Renal cortical epithelial cell (primary cell): ENCODE measurements at places on chromosomes 3 and 15. TPM values are rescaled to one million over a fixed set of nuclear protein-coding genes. Genes with fewer than 3 reads are reported as not detected.

The CPN2 gene
- 0.05 TPM in 1 of 2 replicates, not detected in the other for total RNA-seq

- no peak for DNase-seq
Observed at GRCh38 chr15:80977627-80978036, 12.0 kb downstream of the MESD start.

DNA sequence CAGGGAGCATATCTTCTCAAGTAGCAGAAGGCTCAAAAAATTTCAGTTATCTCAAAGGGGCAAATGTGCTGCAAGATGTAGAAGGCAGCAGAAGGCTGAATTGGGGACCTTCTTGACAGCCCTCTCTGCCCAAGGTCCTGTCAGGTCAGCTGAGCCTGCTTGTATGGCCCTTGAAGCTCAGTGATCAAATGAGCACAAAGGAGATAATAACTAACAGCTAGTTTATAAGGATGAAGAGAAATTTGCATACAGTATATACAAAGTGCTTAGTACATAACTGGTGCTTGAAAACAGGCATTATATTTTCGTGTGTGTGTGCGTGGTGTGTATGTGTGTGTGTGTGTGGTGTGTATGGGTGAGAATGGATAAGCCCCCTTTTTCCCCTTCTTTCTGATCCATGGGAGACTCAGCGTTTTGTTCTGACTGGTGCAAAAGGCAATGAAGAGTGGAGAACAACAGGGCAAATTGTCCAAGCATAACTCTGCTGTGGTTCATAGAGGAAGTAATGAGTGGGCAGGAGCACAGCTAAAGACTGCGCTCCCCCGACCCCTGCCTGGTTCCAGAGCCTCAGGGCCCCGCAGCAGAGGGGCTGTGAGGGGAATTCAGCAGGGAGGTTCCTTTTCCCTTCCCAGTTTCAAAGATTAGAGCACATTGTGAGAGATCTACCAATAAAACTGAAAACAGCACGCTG lies 356.8 kb upstream of the NR2F2 start:
- peak; percentile 43 for DNase-seq

DNA sequence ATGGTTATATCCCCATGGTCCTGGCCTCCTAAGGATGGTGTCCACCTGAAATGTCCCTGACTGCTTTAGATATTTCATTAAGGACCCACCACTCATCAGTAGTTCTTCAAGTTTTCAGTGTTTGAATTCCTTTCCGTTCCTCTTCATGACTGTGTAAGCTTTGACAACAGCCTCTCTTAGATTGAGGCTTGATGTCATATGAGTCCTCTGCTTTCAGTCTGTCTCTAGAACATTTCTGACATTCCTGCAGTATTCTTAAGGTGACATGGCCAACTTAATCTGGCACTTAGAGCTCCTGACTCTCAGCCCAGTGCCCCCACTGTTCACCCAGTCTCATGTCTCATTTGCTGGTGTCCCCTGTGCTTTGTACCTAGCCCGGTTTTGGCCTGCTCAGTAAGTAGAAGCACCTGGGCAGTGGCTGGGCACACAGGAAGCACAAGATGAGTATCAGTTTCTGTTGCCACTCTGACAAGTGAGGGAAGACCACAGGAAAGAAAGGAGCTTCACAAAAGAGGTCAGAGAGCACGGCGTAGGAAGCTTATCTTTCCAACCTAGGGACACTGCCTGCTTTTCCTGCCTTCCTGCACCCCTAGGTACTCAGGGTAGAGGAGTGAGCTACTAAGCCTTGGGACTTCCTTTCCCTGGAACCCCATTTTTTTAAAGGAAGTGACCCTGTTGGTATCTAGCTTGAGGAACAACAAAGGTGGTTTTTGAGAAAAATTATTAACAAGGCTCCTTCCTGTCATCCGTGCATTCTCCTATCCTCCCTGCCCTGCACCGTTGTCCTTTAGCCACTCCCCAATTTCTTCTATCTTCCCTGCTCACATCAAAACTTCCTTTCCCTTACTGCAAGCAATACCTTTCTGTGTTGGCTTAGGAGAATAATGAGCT lies 103.1 kb downstream of the KLHL25 start:
- no peak for DNase-seq

GRCh38 chr3:188863999-188864406 lies 307.8 kb upstream of the TPRG1 start:
- DNase-seq = no peak

- DNase-seq = no peak
Observed at GRCh38 chr3:117128133-117128532, 418.6 kb downstream of the TUSC7 start.

The ARHGAP31 gene
- total RNA-seq = 12.7 and 24.9 TPM in 2 replicates

DNA sequence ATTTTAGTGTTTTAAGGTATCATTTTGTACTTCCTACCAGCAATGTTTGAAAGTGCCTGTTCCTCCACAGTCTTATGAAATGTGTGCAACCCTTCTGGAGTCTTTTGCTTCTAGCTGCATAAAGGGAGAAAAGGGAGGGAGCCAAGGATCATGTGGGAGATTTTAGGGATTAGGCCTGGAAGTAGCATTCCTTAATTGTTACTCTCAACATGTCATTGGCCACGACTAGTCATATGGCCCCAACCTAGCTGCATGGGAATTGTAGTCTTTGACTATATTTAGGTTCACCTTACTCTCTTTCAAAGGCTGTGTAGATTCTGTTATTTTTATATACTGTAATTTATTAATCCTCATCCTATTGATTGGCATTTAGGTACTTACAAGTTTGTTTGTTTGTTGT lies 14.9 kb downstream of the CRTAP start:
- no peak for DNase-seq

DNA sequence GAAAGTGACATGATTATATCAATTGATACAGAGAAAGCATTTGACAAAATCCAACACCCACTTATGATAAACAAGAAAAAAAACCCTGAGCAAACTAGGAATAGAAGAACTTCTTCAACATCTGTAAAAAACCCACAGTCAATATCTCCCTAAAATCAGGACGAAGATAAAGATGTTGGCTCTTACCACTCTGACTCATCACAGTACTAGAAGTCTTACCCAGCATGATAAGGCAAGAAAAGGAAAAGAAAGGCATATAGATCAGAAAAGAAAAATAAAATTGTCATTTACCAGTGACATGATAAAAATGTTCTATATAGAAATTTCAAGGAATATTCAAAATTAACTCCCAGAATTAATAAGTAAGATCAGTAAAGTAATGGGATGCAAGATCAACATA lies 7.2 kb upstream of the FBXW12 start:
- no peak for DNase-seq

GRCh38 chr3:191227541-191227940 lies 28.5 kb downstream of the OSTN start:
- DNase-seq = no peak

- no peak for DNase-seq
Observed at GRCh38 chr3:97680696-97681095, 83.9 kb upstream of the ARL6 start.

The BFSP2 gene
- not detected in 2 replicates for total RNA-seq

- no peak for DNase-seq
Observed at GRCh38 chr15:48566668-48567067, 78.8 kb downstream of the FBN1 start.

DNA sequence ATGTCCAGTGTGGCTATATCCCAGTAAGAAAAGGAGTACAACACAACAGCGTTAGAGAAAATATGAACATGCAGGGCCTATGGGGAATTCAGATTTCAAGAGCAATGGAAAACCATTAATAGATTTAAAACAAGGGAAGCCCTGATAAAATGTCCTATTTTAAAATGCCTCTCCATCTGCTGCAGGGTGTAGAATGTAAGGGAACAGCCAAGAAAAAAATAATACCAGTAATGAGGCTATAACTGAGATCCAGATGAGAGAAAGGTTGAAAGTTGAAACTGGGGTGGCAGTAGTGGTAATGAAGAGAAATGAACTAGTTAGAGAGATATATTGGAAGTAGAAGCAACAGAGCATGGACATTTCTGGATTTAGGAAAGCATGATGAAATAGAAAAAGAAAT lies 226.1 kb downstream of the KCNMB2 start:
- DNase-seq = no peak

The IQCH gene
- total RNA-seq = 3.0 and 14.0 TPM in 2 replicates

GRCh38 chr15:34782901-34783300 lies 12.4 kb downstream of the ACTC1 start:
- DNase-seq = no peak

- no peak for DNase-seq
Observed at GRCh38 chr3:25091934-25092333, 336.1 kb upstream of the RARB start.

DNA sequence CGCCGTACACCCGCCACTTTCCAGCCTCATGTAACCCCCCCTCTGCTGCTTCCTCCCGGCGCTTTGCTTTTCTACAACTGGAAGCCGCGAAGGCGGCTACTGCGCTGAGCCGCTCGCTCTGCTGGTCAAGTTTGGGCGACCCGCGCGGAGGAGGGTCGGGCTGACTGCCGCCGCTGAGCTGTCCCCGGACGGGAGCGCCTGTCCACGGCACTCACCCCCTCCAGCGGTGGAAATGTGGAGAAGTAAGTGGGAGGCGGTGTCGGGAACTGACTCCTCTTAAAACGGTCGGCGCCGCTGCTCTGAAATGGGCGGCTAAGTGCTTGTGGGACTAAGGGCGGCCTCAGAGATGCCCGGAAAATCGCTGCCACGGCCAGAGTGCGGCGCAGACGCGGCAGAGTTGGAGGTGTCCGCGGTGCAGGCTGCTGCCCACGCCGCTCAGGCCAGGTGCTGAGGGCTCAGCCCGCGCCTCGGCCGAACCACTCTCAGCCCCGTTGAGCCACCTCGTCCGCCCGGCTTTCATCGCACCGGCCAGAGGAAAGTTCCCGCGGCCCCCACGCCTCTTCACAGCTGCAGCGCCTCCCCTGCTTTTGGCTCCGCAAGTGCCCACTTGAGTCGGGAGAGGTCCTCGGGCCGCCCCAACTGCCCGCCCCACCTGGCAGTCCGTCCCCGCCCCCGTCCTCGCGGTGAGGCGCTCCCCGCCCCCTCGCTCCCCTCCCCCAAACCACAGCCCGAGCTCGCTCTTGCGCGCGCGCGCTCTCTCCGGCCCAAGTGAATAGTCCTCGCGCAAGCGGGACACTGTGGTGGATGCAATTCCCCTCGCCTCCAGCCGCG lies at the start of gene EPHA6:
Gene EPHA6 (plus strand): TSS at position 775 of the 831 bp plus-strand sequence.
- peak; percentile 19 for DNase-seq

The WDR93 gene
- 0.69 and 1.2 TPM in 2 replicates for total RNA-seq

- DNase-seq = no peak
Observed at GRCh38 chr3:142270407-142270806, 45.0 kb upstream of the GK5 start.

The MYZAP gene
- 0.20 and 1.7 TPM in 2 replicates for total RNA-seq

DNA sequence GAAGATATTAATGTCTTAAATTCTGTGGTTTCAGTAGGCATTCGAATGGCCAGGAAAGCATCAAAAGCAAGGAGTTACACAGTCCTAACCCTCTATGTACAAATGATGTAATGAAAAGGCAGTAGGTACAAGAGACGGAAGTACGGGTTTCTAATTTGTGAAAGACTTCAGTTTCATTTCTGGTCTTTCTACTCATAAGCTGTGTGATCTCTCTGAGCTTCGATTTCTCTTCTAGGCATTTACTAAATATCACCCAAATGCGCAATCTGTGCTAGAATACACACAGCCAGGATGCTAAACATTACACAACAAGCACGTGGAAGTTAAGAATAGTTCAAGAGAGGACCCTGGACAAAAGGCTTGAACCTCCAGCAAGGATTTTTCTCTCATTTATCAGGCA lies 17.9 kb upstream of the STIMATE start:
- no peak for DNase-seq

The SOX14 gene
- not detected in 2 replicates for total RNA-seq

The RBPMS2 gene
- total RNA-seq = 0.05 TPM in 1 of 2 replicates, not detected in the other
